ENCODE measurements at places on chromosomes 6 and 20. TPM values are rescaled to one million over a fixed set of nuclear protein-coding genes. Genes with fewer than 3 reads are reported as not detected.

CYP39A1 gene
- 3.4 TPM for total RNA-seq

COL9A1 gene
- not detected for total RNA-seq

GRCh38 chr6:55897346-55897745 is 22.0 kb upstream of the BMP5 start:
- no peak for DNase-seq

- DNase-seq, result no peak
Measured at GRCh38 chr20:55513954-55514353, 491.4 kb downstream of the CBLN4 start.

DNA sequence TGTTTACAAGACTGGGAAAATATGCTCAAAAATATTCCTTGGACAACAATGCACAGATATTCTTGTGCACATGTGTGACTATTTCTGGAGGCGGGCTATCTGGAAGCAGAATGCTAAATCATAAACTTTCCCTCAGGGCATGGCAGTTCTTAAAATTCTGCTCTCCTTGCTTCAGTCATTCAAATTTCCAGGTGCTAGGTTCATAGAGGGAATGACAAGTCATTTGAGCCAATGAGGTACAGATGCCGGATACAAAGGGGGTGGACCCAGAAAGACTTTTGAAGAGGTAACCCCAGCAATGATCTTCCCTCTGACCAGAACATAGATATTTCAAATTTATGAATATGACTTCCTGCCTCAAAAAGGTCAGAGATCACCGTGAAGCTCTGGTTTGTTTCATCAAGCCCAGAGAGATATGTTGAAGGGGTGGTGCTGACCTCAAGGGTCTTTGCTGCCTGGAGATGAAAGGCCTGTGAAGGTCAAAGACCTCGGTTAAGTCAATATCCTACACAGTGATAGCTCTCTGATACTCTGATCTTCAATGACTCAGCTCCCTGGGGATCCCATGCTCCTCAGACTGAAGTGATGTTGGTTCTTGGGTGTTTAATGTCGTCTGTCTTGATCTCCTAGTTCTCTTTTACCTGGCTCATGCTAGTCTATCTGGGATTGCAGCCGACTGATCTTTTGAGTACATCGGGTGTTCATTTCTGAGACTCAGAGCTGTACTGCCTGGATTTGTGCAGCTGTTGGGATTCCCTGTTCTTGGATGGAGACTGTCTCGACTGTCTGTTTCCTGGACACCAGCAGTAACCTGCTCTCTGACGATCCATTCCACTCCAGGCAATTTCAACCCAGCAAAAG is 47.5 kb upstream of the TSHZ2 start:
- no peak for DNase-seq

DNA sequence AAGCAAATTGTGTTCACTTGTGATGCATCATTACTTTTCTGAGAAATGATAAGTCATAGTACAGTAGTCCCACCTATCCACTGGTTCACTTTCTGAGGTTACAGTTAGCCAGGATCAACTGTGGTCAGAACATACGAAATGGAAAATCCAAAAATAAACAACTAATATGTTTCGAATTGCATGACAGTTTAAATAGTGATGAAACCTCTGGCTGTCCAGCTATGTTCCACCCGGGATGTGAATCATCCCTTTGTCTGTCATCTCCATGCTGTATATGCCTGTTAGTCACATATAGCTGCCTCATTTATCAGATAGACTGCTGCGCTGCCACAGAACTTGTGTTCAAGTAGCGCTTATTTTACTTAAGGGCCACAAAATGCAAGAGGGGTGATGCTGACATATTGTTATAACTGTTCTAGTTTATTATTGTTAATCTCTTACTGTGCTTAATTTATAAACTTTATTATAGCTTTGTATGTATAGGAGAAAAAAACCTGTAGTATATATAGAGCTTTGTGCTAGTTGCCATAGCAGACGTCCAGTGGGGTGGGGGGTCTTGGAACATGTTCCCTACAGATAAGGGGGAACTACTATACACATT is 29.2 kb downstream of the AFDN start:
- peak; percentile 61 for DNase-seq

DNA sequence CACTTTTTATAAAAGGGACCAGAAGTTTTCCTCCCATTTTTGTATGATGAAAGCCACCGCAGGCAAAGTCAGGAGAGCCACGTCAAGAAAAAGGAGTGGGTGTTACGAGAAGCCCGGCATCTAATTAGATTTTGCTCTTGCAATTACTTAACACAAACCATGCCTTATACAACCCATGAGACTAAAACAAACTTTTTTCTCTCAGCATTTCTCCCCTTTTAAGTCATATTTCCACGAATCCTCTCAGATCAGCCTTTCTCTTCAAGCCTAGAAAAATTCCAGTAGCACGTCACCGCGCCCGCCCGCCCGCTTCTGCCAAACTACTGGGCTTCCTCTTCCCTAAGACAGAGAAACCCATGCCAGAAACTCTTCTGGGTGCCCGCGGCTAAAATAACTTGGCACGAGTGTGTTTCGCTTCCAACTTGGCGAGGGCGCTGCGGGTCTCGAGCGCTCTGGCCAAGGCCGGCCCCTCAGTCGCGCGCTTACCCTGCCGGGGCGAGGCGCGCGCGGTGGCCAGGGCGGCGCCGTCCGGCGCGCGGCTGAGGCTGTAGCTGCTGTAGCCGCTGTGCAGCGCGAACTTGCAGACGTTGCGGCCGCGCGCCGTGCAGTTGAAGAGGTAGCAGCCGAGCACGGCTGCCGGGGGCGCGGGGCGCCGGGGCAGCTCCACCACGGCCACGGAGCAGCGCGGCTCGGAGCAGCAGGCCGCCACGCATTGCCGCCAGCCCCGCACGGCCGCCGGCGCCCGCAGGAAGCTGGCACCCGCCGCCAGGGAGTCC is 1.0 kb downstream of the LRP11 start:
- peak; percentile 80 for DNase-seq

GRCh38 chr6:98037571-98037970 is 754.6 kb upstream of the MMS22L start:
- no peak for DNase-seq

All from dermis blood vessel endothelial cell (primary cell).